Caki2 (cell line): ENCODE measurements at places on chromosomes 6 and 20. TPM values are rescaled to one million over a fixed set of nuclear protein-coding genes. Genes with fewer than 3 reads are reported as not detected.

DNA sequence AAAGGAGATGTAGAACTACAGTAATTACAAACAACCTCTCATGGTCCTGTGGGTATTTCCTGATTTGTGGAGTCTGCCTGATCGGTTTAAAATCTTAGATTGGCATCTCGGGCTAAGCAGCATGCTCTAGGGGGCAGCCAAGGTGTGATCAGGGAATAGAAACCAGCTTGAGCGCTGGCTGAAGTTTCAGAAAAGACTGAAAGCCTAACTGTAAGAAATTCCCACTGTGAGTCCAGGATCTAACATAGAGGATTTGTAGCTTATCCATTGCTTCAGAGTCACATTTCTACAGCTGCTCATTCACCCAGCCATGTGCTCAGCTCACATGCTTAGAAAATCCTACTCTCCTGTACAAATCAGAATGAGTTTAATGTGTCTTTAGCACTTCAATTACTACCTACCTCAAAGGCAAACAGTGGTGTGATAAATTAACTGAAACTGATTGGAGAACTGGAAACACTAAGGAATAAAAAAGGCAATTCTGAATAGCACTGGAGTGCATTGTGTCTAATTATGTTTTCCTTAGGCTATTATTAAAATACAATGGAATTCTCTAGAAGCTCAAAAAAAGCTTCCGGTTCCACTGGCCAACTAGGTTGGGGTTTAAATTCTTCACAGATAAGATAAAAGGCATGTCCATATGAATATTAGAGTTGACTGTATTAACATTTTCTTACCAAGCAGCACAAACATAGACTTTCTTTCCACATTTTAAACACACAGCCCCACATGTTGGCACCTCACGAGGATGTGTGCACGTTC lies 73.8 kb upstream of the MPC1 start:
- DNase-seq, result no peak

DNA sequence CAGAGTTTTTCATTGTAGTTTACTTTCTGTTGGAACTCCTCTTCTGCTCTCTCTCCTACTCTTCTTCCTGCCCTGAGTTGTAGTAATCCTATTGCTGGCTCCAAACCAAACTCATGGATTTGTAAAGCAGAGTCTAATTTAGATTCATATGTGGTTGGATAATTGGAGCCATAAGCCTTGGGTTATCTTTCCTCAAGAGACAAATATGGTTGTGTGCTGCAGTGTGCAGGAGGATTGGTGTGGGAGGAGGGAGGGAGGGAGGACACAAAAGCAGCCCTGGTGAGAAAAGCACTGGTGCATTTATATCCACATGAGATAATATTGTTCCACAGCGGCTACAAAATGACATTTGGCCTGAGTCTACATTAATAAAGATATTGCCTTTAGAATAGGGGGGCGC lies 4.2 kb downstream of the HLA-G start:
- DNase-seq, result no peak

GRCh38 chr6:40585651-40586269 lies 1.4 kb downstream of the LRFN2 start:
- no peak for DNase-seq

DNA sequence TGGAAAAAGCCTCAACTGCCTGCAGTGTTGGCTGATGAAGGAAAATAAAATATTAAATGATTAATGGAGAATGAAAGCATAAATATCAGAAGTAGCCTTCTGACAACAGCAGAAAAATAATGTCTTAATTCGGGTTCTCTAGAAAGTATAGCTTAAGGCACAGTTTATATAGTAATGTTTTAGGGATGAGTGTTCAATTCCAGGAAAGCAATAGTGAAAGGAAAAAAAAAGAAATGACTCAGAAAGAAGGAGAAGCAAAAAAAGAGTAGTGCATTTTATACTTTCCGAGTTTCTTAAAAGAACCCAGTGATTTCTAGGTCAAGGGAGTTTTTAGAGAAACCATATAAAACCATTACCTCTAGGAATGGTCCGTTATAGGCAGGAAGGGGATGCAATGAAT lies 137.3 kb downstream of the HTR1B start:
- DNase-seq, result no peak

DNA sequence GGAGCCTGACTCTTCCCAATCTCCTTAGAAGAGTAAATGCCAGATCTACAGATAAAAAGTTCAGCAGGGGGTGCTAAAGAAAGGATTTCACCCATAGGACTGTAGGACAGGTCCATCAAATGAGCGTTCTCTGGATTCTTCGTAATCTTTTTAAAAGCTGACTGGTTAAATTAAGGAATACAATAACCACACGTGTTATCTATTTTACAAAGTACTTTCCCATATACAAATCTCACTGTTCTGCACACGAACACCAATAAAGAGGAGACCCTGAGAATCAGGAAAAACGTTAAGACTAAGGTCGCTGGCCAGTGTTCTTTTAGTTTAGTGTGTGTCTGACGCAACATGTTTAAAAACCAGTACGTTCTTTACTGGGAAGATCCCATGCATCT lies 542 bp downstream of the TUBE1 start:
- peak; percentile 38 for DNase-seq

GRCh38 chr6:37732688-37733087 lies 35.0 kb upstream of the MDGA1 start:
- no peak for DNase-seq

- DNase-seq, result peak; percentile 94
Measured at GRCh38 chr6:26322645-26323482, 42.1 kb upstream of the BTN3A2 start.

DNA sequence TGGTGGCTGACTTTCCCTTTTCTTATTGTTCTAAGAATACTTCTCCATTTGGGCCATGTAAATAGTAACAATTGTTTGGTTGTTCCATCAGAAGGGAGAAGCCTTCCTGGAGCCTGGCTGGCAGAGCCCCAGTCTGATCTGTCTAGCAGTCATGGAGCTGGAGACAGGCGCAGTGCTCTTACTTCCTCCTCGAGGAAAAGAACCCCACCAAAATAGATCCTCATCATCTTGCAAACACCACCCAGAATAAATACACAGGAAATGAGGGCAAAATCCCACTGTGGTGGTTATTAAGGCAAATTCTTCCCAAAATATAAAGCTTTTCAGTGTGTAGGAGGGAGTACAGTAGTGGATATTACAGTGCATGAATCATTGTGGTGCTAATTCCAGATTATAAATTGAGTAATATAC lies 195.1 kb upstream of the SGK1 start:
- DNase-seq, result no peak

- no peak for DNase-seq
Measured at GRCh38 chr6:109360281-109360680, 22.0 kb downstream of the CD164 start.

DNA sequence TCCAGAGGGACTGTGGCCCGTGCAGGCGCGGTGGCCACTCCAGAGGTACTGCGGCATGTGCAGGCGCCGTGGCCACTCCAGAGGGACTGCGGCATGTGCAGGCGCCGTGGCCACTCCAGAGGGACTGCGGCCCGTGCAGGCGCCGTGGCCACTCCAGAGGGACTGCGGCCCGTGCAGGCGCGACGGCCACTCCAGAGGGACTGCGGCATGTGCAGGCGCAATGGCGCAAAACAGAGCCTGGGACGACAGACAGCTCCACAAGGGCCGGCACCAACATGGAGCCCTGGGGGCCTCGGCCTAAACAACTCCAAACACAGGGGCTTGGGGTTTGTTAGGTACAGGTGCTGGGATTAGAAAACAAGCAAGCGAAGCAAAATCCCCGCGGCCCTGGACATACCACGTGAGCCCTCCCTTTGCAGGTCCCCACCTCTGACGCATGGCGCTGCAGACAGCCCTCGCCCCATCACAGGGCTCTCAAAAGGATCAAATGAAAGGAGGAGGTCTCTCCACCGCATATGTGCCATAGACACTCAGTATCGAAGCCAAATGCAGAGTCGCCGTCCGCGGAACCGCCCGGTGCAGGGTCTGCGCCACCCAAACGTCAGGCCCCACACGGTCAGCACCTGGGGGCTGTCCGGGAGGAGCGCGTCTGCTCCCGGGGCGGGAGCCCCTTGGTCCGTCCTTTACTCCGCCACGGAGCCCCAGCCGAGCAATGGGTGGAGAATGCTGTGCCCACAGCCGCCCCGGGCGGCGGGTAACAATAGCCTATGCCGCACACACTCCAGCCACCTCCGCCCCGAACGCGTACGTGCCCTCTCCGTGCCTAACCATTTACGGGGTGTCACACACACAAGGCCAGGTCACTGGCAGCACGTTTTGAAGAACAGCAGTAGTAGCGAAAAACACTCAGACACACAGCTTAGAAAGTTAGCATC lies 85.7 kb downstream of the TAF4 start:
- DNase-seq, result no peak

GRCh38 chr20:35301426-35301825 lies 9.2 kb upstream of the FAM83C start:
- DNase-seq, result no peak

- peak; percentile 74 for DNase-seq
Measured at GRCh38 chr6:16947375-16948015, 154.4 kb upstream of the STMND1 start.

- peak; percentile 100 for DNase-seq
Measured at GRCh38 chr20:31719644-31720485, 2.8 kb downstream of the BCL2L1 start.

DNA sequence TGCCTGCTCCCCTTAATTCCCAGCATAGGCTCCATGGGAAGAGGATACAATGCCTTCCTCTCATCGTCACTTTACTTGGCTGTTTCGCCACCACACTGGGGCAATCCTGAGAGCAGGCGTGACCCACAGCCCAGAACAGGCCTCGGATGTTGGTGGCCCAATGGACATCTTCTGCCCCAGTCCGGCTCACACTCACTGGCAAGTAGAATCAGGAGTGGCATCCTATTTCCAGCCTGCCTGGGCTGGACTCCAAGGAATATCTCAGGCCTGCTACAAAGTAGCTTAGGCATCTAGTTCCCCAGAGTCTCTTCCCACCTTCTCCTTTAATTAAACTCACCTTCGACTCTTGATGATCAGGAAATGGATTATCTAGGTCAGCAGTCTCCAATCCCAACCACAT lies 110.5 kb downstream of the LRFN2 start:
- no peak for DNase-seq

- DNase-seq, result peak; percentile 72
Measured at GRCh38 chr6:84027340-84028181, 6.0 kb upstream of the MRAP2 start.

DNA sequence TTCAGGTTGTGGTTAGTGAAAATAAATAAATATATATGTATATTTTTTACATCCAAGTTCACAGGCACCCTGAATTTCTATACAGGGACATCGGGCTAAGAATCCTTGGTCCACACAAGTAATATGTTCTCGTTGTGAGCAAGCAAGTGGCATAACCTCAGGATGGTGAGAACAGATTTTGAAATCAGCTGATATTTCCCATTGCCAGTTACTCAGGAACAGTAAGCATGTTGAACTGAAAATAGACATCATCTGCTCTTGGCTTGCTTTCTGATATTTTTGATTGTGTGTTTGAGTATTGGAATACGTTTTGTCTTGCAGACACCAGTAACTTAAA lies 87.7 kb downstream of the TRMT6 start:
- no peak for DNase-seq

- no peak for DNase-seq
Measured at GRCh38 chr6:149250951-149251350, 66.6 kb upstream of the TAB2 start.

DNA sequence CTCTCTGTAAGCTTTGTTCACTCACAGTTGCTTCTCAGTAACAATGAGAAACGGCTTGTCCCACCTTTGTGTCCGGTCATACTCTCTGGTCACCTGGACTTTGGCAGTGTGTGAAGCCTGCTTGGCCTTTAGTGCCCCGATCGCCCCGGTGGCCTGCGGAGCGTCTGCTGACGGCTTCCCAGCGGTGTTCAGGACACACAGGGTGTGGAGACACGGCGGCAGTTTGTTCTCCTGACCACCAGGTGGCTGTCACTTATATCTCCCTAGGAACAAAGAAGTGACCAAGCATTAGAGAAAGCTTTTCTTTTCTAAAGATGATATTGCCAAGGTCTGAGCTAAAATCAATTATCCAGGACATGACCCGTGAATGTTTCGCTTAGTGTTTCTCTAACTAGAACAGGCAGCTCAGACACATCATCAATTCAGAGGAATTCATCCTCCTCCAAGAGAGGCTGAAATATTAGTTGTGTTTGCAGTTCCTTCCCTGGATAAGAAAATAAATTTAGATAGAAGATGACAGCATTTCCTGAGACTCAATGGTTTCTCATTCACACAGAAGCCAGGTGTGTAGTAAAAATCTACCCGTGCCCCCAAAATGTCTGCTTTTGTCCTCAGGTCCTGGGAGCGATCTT lies 167.4 kb upstream of the THBS2 start:
- no peak for DNase-seq

GRCh38 chr6:38713812-38714211 lies 1.3 kb upstream of the DNAH8 start:
- DNase-seq, result no peak

DNA sequence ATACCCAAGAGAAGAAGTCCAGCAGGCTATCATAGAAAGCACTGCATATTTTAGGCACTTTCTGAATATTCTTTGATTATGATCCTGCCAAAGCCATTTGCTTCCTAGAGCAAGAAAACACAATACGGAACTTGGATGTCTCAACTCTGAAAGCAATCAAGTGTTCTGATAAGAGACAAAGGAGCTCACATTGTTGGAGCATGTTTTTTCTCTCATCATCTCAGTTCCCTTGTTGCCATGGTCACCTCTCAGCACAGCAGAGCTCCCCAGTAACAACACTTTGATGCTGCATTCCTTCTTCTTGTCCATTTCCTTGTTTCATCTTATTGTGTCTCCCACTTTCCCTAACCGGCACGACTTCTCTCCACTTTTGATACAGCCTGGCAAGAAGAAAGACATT lies 168.7 kb upstream of the FUT9 start:
- DNase-seq, result no peak

DNA sequence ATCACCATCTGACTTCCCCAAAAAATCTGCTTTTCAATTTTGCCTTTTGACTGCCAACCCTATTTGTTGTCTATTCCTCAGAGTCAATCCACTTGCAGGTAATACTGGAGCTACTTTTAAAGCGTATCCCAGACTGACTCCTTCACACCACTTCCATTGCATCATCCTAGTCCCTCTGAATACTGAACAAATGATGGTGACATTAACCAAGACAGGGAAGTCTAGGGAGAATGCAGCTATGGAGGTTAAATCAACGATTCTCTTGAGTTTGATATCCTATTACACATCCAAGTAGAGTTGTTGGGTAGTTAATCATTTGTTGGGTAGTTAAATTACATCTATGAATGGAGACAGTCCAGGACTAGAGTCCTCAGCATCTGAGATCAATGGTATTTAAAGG lies 2.0 kb downstream of the OGFRL1 start:
- peak; percentile 81 for DNase-seq

- DNase-seq, result no peak
Measured at GRCh38 chr20:55079917-55080316, 604.5 kb downstream of the DOK5 start.

DNA sequence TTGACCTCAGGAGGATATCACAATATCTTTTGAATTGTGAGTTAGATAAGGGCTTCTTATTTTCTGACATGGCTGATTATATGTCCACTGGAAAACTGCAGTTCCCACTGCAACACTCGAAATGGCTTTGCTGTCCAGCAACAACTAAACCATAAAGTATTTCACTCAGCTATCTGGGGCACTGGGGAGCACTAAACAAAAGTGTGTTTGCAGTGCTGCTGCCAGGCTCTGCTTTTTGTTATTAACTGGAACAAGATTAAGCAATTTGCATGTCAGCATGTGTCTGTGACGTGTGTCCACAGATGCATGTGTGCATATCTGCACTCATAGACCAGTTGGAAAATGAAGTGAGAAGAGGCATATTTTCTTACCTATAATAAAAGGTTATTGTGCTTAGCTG lies 107.8 kb upstream of the CCN2 start:
- DNase-seq, result no peak

DDAH2 gene
- total RNA-seq, result 214 and 216 TPM in 2 replicates

KPNA5 gene
- 3.6 and 4.6 TPM in 2 replicates for total RNA-seq

DEFB113 gene
- not detected in 2 replicates for total RNA-seq

CPXM1 gene
- not detected in 2 replicates for total RNA-seq

CDSN gene
- not detected in 2 replicates for total RNA-seq

RIPOR2 gene
- total RNA-seq, result 2.3 and 13.6 TPM in 2 replicates

ANKRD66 gene
- not detected in 2 replicates for total RNA-seq
